ENCODE measurements at places on chromosomes 4 and X. TPM values are rescaled to one million over a fixed set of nuclear protein-coding genes. Genes with fewer than 3 reads are reported as not detected.

Gene CCDC110
- 7.6 TPM for total RNA-seq

Gene XPNPEP2
- total RNA-seq: 2.2 TPM

Gene TLR7
- 1.2 TPM for total RNA-seq

Gene BANK1
- 4.1 TPM for total RNA-seq

Gene BEND4
- 0.43 TPM for total RNA-seq

Gene ARMCX1
- 3.5 TPM for total RNA-seq

Gene SMR3A
- not detected for total RNA-seq

Gene DOK7
- total RNA-seq: 8.0 TPM

GRCh38 chr4:164948975-164949374 is 28.5 kb downstream of the TRIM61 start:
- DNase-seq: no peak

DNA sequence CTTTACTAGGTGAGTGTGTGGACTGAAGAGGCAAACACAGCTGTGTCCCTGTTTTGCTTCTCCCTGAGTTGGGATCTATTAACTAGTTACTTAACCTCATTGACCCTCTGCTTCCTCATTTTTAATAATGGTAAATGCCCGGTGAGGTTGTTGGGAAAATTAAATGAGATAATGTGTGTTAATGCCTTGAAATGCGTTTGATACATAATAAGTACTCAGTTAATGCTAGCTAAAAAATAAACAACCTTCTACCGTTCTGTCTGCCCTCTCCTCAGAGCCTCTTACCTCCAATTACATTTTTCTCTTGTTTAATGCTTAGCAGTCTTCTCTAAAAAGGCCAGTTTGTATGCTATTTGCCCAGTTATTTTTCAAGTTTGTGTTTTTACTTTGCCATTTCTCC is 70.3 kb downstream of the POLA1 start:
- DNase-seq: no peak

GRCh38 chrX:155094468-155095061 is 23.3 kb downstream of the BRCC3 start:
- peak; percentile 50 for DNase-seq

DNA sequence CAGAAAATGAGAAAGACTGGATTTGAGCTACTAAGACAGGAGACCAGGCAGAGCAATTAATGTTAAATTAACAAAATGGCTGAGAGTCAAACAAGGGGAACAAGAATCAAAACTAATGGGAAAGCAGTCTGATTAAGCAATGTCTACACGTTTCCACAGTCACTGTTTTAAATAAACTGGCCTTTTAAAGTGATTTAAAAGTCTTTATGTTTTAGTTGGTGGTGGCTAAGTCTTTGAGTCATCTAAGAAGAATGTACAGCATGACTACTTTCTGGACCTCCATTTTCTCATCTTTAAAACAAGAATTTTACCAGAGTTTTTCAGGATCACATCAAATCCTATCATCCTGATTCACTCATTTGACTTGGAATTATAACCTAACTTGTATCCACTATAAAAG is 233.8 kb downstream of the ENOX2 start:
- no peak for DNase-seq

DNA sequence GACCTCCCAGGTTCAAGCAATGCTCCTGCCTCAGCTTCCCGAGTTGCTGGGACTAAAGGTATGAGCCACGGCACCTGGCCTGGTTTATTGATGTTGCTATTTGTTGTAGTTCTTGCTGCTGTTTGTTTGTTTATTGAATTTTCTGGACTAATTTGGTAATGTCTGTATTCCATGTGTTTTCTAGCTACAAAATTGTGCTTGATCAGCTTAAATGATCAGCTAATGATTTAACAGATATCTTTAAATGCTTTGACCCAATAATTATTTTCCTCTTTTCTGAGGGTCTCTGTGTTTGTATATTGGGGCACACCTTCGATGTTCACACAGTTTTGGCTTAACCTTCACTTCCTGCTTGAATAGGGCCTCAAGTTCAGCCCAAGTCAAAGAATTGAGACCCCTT is 488.1 kb upstream of the HTR2C start:
- DNase-seq: no peak

DNA sequence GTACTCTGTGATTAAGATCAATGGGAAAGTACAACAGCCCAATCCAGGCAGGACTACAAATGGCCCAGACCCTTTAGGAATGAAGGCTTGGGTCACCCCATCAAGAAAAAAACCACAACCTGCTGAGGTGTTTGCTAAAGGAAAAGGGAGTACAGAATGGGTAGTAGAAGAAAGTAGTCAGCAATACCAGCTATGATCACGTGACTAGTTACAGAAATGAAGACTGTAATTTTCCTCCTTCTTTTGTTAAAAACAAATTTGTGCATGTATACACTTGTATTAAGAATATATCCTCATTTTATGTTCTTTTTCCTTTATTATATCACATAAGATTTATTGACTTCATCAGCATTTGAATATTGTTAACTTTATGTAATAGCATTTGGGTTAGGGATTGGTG is 160.1 kb upstream of the TBX22 start:
- DNase-seq: no peak

DNA sequence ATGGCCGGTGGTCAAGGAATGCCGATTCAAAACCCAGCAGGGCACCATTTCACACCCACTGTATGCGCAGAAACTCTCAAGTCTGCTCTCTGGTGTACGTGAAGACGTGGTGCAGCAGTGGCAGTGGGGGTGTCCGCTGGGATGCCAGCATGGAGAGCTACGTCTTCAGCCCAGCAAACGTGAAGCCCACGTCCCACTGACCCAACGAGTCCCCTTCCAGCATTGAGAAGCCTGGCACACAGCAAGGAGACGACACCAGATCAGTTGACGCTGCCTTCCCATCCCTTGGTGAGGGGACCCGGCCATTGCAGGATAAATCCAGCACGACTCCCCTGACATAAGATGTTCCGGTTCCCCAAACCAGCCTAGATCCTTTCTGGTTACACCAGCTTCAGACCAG is 2.2 kb upstream of the PLXNB3 start:
- no peak for DNase-seq

GRCh38 chr4:139692309-139693012 is 26.8 kb downstream of the MGST2 start:
- no peak for DNase-seq

DNA sequence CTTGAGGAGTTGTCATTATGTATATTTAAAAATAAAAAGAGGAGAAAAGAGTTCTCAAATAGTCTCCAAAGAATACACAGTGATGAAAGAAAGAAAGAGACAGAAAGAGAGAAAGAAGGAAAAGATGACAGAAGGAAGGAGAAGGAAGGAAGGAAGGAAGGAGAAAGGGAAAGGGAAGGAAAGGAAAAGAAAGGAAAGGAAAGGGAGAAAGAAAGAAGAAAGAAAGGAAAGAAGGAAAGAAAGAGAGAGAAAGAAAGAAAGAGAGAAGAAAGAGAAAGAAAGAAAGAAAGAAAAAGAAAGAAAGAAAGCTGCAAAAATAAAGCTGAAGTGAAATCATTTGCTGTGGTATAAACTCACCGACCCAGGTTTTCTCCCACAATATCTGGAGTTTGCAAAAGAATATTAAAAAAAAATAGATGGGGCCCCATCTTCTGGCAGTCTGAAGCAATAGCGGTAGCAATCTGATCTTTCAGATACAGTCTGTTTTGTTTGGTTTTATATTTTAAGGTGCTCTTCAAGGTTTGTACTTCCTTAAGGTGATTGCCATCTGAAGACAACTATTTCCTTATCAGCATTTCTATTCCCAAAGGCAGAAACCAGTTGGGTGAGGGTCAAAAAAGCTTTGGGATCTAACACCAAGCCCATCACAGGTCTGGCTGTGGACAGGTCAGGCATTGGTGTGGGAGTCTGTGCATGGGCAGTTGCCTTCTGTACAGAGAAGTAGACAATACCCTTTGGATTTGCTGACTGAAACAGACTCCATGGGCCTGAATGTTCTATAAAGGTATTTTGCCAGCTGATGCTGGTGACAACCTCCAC is 160.4 kb downstream of the CPEB2 start:
- DNase-seq: no peak

- DNase-seq: no peak
Measured at GRCh38 chrX:1162119-1162916, 50.1 kb downstream of the CRLF2 start.

Data from stomach (tissue), 19 donors.